ENCODE measurements at places on chromosomes 1 and 21.

GRCh38 chr1:68785328-68785727, 288.4 kb upstream of the DEPDC1 start:
- DNase-seq: no peak

DNA sequence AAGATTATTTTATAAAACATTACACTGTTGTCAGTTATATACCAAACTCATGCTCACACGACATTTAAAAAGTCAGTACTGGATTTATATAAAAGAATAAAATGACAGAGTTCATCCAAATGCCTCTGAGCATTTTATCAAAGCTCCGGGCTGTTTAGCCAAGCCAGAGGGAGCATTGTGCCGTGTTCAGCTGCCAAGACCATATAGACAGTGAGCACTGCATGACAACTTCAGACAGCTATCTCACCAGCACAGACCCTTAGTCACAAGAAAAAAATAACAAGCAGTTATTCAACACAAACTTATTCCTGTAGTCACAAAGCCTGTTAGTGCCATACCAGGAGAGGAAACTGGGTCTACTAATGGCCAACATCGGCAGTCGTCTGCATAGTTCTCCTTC, 88.0 kb upstream of the PBX1 start:
- DNase-seq: no peak

DNA sequence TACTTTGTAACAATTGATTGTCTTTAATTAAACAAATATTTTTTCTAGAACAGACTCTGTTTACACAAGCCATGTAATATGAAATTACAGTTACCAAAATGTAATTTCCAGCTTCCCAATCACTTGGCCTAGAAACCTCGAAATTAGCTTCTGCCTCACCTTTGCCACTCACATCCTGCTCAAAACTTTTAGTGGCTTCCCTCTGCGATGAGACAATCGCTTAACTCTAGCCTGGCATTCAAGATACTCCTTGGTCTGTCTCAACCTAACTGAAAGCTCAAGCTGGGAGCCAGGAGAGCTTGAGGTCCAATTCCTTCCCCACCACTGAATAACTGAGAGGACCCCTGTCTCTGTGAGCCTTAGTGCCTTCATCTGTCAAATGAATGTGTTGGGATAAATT, 42.8 kb downstream of the GFI1 start:
- no peak for DNase-seq

GRCh38 chr1:243281672-243282071, 25.8 kb downstream of the SDCCAG8 start:
- no peak for DNase-seq

- no peak for DNase-seq
Measured at GRCh38 chr1:67560580-67561255, 124.3 kb upstream of the GADD45A start.
